ENCODE measurements at places on chromosomes 12 and 14. TPM values are rescaled to one million over a fixed set of nuclear protein-coding genes. Genes with fewer than 3 reads are reported as not detected.

SLCO1B1 gene
- not detected for total RNA-seq

FIGNL2 gene
- 0.15 TPM for total RNA-seq

ABHD12B gene
- not detected for total RNA-seq

TMEM121 gene
- total RNA-seq = 4.2 TPM

PAX9 gene
- total RNA-seq = not detected

MTA1 gene
- total RNA-seq = 138 TPM

SLC25A21 gene
- total RNA-seq = not detected

HPD gene
- not detected for total RNA-seq

HOXC5 gene
- total RNA-seq = not detected

SOAT2 gene
- total RNA-seq = not detected

TMEM253 gene
- total RNA-seq = 0.63 TPM

HSPA2 gene
- 3.7 TPM for total RNA-seq

DACT1 gene
- total RNA-seq = 4.7 TPM

FSCB gene
- total RNA-seq = not detected

GPRC5A gene
- not detected for total RNA-seq

BAZ2A gene
- total RNA-seq = 124 TPM

OAS1 gene
- total RNA-seq = 155 TPM

KIF26A gene
- 0.66 TPM for total RNA-seq

NGB gene
- not detected for total RNA-seq

RHOJ gene
- not detected for total RNA-seq

VIPAS39 gene
- total RNA-seq = 21.2 TPM

SERPINA3 gene
- not detected for total RNA-seq

ATP5F1B gene
- 470 TPM for total RNA-seq

TAS2R8 gene
- total RNA-seq = not detected

C1S gene
- total RNA-seq = 2.7 TPM

ANKS1B gene
- total RNA-seq = 0.46 TPM

CMKLR1 gene
- total RNA-seq = not detected

PTPRO gene
- total RNA-seq = 8.3 TPM

SAMD15 gene
- not detected for total RNA-seq

IL22 gene
- total RNA-seq = 4.1 TPM

COPZ1 gene
- total RNA-seq = 152 TPM

PKP2 gene
- total RNA-seq = not detected

SERPINA10 gene
- not detected for total RNA-seq

PLEKHH1 gene
- total RNA-seq = 1.1 TPM
